ENCODE measurements at places on chromosomes 4 and X.

DNA sequence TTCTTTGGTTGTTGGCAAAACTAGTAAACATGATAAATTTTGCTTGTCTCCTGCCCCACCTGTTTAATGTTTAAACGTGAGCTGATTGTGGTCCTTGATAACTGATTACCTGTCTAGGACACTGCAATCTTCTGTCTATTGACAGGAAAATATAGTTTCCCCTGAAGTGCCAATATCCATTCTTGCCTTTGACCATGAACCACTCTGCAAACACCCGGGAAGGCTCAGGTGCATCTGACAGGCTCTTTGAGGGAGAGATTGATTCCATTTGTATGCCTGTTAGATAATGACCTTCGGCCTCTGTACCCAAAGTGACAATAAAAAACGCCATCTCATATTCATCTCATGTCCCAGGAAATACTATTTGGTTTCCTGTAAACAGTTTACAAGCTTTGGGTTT lies 453.0 kb downstream of the CENPC start:
- no peak for DNase-seq

GRCh38 chr4:62037571-62037970 lies 837.4 kb downstream of the ADGRL3 start:
- DNase-seq = no peak

GRCh38 chr4:1676605-1677525 lies 7.2 kb downstream of the FAM53A start:
- DNase-seq = no peak

GRCh38 chr4:38046727-38047489 lies 86.7 kb downstream of the PTTG2 start:
- DNase-seq = no peak

DNA sequence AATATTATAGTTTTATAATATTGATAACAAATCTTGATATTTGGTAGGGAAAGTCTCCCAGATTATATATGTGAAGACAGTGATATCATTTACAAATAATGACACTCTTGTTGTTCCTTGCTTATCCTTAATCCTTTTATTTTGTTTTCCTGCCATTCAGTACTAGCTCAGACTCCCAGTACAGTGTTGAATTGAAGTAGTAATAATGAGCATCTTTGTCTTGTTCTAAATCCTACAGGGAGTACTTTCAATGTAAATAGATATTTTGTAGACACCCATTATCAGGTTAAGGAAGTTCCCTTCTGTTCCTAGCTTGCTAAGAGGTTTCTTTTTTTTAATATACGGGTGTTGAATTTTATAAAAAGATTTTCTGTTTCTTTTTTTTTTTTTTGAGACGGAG lies 33.0 kb downstream of the WWC2 start:
- DNase-seq = no peak

GRCh38 chrX:20361890-20362262 lies 95.2 kb upstream of the RPS6KA3 start:
- DNase-seq = peak; percentile 84

- DNase-seq = peak; percentile 24
These were observed 310.5 kb downstream of the RAPGEF2 start for GRCh38 chr4:159413306-159413943.

DNA sequence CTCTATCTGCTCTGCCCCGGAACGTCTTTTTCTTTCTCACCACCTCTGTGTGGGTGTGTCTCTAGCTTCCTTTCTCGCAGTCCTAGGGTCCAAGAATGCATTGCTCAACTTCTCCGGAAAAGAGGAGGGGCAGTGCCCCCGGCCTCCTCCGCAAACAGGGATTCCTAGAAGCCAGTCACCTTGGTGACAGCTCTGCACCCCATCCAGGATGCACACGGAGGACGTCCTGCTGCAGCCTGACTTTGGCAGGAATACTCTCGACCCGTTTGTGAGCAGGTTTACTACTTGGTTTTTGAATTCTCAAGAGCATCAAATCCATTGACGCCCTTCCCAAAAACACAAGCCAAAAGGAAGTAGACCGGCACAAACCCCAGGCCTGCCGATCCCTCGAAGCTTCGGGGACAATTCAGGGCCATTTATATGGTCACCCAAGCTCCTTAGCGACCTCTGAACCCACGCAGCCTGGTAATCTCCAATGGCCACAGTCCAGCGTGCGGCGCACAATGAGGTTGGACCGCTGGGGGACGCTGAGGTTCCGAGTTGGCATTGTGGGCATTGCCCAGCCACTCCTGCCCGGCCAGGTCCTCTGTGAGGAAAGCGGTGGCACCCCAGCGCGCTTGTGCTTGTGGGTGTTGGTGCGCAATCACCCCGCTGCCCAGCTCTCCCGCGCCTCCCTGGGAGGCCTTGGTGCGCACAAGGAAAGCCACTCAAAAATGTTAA lies 9.8 kb downstream of the NKX3-2 start:
- DNase-seq = no peak

DNA sequence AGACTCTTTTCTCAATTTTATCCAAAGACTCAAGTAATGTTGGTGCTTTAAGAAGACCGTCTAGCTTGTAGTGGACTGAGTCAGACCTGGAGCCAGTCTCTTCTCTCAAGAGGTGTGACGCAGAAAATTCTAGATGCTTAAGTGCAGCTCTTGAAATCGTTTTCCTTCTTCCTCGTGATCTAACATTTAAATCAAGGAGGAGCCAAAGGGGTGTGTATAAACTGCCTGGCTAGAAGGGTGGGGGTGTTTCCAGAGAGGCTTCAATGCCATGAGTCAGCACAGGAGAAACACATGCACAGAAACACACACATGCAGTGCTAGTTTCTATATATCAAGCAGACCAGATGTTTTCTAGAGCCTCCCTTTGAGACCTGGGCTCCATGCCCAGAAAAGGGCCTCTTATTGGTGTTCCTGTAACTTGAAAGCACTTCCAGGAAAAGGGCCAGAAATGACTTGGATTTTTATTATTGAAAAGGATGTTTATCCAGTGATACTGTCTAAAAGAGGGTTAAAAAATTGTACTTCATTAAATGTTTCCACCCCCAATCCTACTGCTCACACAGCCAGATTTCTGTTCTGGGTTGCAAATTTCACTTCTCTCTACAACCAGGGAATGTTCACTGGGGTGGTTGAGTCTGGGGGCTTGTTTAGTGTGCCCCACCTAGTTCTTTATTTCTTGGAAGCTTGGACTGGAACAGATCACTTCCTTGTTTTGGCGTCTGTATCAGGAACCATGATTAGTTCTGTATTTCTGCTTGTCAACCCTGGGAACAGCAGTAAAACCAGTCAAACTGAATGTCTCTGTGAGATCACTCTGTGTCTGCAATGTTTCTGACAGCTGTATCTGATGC lies at the start of gene CLIC2:
Gene CLIC2 (minus strand): TSS at position 129 of the 851 bp plus-strand sequence. CDS start 187 bp downstream, outside the sequence.
- peak; percentile 70 for DNase-seq

DNA sequence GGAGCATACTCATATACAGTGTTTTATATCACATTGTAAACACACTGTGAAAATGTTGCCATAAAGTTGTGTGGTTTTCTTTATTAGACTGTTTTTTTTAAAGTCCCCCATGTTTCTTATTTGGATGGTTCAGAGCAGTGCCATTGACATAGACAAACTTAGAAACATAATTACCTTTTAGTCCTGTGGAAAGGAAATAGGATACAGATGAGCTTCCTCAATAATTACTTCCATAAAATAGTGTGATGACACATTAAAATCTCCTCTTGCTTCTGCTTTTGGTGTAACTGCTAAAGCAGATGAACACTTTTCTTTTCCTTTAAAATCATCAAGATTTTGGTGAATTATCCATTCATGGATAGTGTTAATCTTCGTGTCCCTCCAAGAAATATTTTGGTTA lies 52.9 kb upstream of the LIMCH1 start:
- no peak for DNase-seq
